Suppressor macrophage treated with lipopolysaccharide for 4 hours (primary cell): ENCODE measurements at places on chromosomes 13 and 19.

GRCh38 chr19:45099467-45100191 is 6.7 kb downstream of the PPP1R37 start:
- DNase-seq, result no peak

DNA sequence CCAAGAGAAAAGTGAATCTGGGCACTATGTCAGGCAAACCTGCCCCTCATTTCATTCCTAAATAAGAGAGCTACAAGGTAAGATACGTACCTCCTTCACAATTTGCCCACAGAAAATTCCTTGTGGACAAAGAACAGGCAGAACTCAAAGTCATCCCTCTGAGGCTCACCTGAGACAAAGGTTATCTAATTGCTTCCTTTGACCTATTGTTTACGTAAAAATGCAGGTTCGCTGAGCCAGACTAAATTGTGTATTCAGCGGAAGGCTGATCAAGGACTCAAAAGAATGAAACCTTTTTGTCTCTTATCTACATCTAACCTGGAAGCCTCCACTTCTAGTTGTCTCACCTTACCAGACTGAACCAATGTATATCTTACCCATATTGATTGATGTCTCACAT is 213.3 kb downstream of the POSTN start:
- DNase-seq, result no peak

DNA sequence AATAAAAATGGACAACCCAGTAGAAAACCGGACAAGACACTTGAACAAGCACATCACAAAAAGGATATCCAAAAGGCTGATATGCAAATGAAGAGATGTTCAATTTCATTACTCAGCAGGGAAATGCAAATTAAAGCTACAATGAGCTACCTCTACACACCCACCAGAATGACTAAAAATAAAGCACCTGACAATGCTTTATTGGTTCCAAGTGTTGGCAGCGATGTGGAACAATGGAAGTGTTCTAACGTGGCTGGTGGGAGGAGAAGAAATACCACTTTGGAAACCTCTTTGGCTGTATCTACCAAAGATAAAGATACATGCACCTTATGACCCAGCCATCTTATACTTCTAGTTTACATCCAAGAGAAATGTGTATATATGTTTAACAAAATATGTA is 3.7 kb upstream of the ACP7 start:
- no peak for DNase-seq

DNA sequence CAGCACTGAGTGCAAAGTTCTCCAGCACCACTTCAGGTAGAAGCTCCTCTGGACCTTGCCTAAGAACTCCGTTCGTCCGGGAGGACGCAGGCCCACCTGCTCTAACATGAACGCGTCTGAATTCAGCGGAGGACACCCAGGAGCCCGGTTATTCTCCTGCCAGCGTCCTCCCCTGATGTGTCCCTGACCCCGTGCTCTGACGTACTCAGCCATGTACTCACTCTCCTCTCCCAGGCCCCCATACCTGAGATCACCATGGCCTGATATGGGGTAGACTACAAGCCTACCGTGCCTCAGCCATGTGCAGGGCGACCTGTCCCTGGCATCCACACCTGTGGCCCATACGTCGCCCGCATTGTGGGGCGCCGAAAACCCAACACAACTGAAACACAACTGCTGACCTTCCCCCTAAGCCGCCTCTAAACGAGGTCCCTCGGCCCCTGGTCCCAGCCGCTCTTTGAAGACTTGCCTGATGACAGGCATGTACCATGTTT is 744 bp upstream of the ZNF584 start:
- no peak for DNase-seq

DNA sequence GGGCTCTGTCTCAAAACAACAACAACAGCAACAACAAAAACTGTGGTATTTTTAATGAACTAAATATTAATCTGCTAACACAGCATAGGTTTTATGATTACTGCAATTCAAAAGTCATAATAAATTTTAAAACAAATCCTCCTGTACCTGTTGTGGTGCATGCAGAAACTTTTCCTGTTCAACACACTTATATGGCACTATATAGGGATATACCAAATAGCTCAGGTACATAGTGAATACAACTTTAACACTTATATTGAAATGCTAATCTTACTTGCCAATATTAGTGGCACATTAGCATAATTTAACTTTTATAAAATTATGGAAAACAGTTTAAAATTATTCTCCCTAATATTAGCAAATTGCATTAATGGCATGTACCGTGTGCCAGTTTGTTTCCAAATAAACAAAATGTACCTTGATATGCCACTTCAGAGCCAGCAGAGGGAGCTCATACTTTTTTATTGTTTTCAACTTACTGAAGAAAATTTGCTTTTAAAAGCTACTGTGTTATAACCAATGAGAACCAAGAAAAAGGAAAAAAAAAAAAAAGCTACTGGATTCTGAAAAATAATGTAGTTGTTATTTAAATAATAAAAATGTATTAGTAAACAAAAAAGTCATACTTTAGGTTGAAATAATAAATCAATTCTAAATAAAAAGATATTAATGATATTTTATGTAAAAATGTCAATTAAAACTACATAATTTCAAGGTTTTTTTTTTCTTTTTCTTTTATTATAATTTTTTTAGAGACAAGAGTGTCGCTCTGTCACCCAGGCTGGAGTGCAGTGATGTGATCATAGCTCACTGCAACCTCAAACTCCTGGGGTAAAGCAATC is 18.0 kb upstream of the RBM26 start:
- DNase-seq, result peak; percentile 65

DNA sequence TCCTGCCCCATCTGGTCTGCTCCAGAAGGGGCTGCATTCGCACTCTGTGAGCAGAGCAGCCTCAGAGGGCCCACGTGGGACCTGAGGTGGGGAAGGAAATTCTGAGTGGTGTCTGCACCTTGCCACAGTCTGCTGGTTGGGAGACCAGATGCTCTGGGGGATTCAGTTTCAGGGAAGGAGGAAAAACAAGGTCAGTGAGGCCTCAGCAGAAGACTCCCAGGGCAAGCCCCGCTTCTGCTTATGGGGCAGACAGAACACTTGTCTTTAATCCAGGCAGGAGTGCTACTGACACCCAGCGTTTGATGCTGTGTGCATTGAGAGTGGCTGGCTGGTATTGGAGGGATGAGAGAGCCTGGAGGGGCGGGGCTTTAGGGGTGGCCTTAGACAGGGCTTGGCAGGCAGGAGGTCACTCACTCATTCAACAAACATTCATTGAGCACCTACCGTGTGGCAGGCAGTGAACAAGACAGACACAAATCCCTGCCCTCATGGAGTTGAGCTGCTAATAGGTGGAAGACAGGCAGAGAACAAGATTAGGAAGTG is 4.9 kb upstream of the CLEC17A start:
- no peak for DNase-seq

GRCh38 chr13:106220211-106220610 is 315.3 kb downstream of the EFNB2 start:
- no peak for DNase-seq

DNA sequence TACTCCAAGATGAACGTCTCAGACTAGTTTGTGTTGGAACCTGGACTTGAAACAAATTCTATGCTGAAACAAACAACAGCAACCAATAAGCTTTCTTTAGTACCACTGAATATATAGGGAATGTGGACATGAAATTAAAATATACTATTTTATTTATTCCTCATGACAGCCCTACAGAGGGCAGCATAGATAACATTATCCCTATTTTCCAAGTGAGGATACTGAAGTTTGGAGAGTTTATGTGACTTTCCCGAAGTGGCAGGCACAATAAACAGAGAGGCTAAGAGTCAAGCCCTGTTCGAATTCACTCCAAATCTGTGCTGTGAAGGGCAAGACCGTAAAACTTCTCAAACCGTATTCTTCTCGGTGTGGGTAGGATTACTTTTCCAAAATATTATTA is 509.9 kb upstream of the GPC6 start:
- DNase-seq, result no peak

DNA sequence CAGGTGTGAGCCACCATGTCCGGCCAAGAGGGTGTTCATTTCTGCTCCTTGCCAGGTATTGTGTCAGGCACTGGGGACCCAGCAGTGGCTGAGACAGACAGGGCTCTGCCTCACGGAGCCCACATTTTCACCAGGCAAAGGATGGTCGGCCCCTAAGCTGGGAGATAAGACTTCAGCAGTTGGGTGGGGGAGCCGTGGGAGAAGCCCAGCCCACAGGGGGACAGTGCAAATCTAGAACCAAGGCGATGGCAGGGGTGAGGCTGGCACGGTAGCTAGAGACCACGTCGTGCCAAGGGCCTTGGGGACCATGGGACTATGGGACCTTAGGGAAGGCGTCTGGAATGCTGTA is 8.3 kb downstream of the LSR start:
- DNase-seq, result no peak

GRCh38 chr19:2332341-2333026 is 4.0 kb downstream of the SPPL2B start:
- no peak for DNase-seq

DNA sequence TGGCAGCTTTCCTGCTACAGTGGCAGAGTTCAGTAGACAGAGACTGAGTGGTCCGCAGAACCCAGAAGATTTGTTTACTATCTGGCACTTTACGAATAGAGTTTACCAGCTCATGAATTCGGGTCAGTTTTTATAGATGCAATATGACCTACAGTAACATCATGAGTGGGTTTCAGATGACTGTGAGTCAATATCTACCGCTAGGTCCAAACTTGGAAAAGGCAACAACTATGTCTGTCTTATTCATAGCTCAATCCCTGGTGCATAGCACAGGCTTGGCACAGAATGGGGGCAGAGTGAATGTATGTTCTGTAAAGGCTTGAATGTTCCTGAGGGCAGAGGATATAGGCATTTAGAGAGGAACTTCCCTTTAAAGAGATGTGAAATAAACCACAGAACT is 65.2 kb downstream of the RAP2A start:
- DNase-seq, result peak; percentile 17

- DNase-seq, result no peak
Measured at GRCh38 chr19:55346725-55347441, 7.2 kb downstream of the KMT5C start.

DNA sequence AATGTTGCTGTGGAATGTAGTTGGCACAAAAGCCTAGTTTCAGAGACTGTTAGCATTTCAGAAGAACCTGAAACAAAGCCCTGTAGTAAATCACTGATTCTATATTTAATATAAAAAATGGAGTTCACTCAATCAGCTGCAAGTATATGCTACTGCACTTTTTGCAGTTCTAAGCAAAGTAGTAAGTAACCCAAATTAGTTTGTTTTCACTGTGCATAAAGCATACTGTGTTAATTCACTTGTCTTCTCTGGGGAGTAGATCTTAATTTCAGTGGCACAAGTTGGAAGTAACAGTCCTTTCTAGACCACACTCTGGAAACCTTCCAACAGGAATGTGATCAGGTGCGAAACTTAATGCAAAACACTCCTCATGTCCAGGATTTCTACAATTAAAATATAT is 139.3 kb downstream of the DACH1 start:
- DNase-seq, result no peak

GRCh38 chr19:44908074-44908835 is 2.7 kb downstream of the APOE start:
- DNase-seq, result no peak

- peak; percentile 55 for DNase-seq
Measured at GRCh38 chr19:39413911-39414608, 1.6 kb downstream of the PLEKHG2 start.

- DNase-seq, result peak; percentile 82
Measured at GRCh38 chr19:18450931-18451836, 13.3 kb upstream of the ISYNA1 start.

GRCh38 chr19:16714702-16715287 is 4.9 kb upstream of the NWD1 start:
- DNase-seq, result peak; percentile 50
